ENCODE measurements at places on chromosomes 7 and 10. TPM values are rescaled to one million over a fixed set of nuclear protein-coding genes. Genes with fewer than 3 reads are reported as not detected.

DNA sequence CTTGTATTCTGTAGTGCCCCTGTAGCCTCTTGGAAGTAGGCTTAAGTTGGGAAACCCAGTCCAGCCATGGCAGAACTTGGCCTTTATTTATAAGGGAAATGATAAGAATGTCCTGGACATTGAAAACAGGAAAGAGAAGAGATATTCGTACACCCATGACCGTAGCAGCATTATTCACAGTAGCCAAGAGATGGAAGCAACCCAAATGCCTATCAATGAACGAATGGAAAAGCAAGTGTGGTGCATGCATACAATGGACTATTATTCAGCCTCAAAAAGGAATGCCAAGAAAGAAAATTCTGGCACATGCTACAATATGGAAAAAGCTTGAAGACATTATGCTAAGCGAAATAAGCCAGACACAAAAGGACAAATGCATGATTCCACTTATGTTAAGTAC, 315.3 kb downstream of the CXCL12 start:
- no peaks in the 10 kb centered on the region for H3K27me3 ChIP-seq
- H3K4me1 ChIP-seq, result no peaks in the 10 kb centered on the region
- no peak overlapping the region for H3K4me3 ChIP-seq
- H3K27ac ChIP-seq, result no peak overlapping the region
- no peak for DNase-seq

DNA sequence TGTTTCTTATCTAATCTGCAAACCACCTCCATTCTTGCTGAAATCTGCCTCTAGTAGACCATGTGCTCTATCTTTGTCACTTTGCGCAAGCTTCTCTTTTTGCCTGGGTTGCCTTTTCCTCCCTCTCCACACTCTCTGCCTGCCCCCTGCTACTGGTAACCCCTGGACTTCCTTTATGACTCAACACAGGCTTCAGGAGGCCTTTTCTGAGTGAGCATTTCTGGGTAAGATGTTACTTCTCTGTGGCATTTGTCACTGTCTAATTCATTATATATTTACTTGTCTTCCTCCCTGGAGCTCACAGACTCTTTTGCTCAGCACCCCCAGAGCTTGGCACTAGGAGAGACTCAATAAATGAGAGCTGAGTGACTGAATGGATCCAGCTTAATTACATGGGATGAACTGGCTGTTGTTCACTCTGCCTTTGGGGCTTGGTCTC, 8.4 kb downstream of the GOLGA7B start:
- no peak overlapping the region for H3K27ac ChIP-seq
- H3K36me3 ChIP-seq, result no peaks in the 10 kb centered on the region
- no peak overlapping the region for H3K4me3 ChIP-seq
- peaks cover 23% of the 10 kb centered on the region for H3K4me1 ChIP-seq
- peak; percentile 61 for DNase-seq

DNA sequence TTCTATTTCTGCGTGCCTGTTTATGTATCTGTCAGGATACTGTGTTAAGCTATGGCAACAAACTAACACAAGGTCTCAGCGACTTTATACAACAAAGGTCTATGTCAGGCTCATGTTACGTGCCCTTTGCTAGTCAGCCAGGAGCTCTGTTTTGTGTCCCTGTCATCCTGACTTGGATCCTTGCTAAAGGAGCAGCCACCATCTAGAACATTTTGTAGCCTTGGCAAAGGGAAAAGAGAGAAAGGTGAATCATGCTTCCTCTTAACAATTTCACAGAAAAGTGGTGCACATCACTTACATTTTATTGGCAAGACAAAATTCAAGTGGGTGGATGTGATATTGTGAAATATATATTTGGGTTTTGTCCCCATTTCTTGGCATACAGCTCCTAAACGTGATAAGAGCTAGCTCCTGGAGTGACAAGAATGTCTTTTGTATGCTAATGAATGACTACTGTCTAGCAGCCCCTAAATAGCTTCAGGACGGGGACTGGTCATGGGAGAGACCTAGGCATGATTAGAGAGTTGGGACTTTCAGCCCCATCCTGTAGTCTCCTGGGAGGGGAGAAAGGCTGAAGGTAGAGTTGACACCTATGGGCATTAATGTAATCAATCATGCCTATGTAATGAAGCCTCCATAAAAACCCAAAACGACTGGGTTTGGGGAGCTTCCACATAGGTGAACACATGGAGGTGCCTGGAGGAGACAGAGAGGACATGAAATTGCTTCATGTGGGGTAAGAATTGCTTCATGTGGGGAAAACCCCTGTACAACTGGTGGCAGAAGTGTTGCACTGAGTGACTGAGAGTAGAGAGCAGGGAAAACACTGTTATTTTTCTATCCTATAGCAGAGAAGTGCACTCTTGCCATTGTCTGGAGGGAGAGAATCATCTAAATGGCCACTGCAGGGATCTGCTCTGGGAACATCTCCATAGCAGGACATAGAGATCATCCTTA, 33.0 kb downstream of the MRPL32 start:
- peak overlapping the region; percentile 70 for H3K4me3 ChIP-seq
- peak overlapping the region; percentile 11 for H3K27ac ChIP-seq
- peak; percentile 67 for DNase-seq
- H3K4me1 ChIP-seq, result peaks cover 13% of the 10 kb centered on the region
- no peaks in the 10 kb centered on the region for H3K27me3 ChIP-seq
- H3K36me3 ChIP-seq, result peaks cover under 1% of the 10 kb centered on the region

GRCh38 chr7:108413782-108414492, 42.3 kb downstream of the NRCAM start:
- no peak overlapping the region for H3K4me3 ChIP-seq
- no peaks in the 10 kb centered on the region for H3K36me3 ChIP-seq
- DNase-seq, result peak; percentile 70
- no peaks in the 10 kb centered on the region for H3K4me1 ChIP-seq

Gene CACUL1
- 38.9 TPM for total RNA-seq
